ENCODE measurements at places on chromosomes 4 and X.

- DNase-seq = no peak
Measured at GRCh38 chr4:117156806-117157205, 71.4 kb upstream of the TRAM1L1 start.

DNA sequence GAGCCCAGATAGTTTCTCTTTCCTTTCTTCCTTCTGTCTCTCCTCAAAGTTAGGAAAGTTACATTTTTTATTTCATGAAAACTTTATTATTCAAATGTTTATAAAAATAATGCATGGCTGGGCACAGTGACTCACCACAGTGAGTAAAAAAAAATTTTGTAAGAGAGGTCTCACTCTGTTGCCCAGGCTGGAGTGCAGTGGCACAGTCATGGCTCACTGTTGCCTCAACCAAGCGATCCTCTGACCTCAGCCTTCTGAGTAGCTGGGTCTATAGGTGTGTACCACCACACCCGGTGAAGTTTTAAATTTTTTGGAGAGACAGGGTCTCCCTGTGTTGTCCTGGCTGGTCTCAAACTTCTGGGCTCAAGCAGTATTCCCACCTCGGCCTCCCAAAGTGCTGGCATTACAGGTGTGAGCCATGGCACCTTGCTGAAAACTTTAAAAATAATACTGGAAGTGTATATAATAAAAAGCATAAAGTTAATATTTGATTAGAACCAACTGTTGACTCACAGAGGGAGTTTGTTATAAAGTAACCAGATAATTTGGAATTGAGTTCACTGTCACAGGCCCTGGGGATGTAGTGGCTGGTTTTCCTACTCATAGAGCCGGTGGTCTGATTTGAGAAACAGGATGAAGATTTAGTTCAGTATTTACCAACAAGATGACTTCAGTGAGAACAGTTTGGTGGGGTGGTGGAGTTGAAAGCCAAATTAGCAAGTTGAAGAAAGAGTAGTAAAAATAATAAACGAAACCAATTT, 18.0 kb downstream of the CMC4 start:
- no peak for DNase-seq

GRCh38 chr4:163672751-163673150, 178.3 kb downstream of the TMA16 start:
- DNase-seq = no peak

- DNase-seq = no peak
Measured at GRCh38 chr4:98833384-98833783, 95.5 kb downstream of the EIF4E start.

DNA sequence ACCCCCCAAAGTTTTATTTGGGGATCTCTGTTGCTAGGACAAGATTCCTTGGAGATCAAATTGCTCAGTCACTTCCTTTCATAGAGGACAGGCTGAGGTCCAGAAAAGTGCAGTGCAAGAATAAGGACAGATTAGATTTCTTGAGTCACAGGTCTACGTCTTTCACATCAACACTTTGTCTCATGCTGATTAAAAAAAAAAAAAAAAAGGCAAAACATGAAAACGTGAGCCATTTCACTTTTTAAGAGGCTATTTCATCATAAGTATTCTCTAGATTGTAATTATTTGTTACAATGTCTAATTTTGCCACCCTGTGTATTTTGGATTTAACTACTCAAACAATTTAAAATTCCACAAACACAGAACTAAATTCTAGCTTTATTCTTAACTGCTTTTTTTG, 647.0 kb downstream of the TRAM1L1 start:
- DNase-seq = no peak

DNA sequence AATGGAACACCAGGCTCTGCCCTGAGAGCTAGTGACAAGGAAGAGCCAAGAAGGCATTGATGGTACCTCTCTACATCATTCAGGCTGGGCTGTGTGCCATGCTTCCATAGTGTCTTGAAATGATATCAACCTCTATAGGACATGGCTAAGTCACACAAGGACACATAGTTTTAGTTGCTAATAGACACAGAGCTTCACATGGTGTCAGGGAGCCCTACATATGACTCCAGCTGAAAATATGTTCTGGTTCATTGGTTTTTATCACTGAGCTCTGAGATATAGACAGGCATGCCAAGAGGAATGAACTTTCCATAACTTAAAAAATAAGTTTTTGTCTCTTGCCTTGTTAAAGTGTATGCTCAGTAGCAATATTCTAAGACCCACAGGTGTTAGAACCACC, 72.1 kb upstream of the PRKG2 start:
- peak; percentile 13 for DNase-seq

DNA sequence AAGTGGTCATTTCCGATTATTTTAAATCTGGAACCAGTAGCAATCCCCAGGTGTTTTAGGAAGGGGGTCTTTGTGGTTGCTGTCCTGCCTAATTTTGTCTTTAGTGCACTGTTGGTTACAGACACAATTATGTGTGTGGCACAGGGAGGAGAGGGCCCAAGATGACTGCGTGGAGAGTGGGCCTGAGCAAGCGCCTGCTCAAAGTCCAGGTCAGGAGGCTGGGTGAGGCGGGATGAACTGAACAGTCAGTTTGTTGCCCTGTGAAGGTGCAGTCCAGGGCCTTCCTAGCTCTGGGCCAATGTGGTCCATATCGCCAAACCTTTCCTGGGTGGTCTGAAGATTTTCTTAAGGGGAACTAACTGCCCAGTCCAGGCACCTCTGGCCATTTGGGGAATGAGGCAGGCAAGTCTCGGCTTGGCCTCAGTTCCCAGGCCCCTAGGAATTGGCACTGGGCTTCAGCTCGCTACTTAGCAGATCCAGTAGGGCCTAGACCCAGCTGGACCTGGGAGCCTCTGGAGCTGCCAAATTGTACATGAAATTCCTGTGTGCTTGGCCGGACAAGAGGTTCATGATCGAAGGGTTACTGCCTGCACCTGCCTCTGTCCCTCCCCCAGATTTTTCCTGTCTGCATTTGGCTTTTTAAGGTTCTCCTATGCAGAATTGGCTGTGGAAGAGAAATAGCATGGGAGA, 47.6 kb downstream of the ANAPC4 start:
- DNase-seq = no peak

GRCh38 chr4:111388561-111388960, 756.7 kb upstream of the FAM241A start:
- DNase-seq = no peak

DNA sequence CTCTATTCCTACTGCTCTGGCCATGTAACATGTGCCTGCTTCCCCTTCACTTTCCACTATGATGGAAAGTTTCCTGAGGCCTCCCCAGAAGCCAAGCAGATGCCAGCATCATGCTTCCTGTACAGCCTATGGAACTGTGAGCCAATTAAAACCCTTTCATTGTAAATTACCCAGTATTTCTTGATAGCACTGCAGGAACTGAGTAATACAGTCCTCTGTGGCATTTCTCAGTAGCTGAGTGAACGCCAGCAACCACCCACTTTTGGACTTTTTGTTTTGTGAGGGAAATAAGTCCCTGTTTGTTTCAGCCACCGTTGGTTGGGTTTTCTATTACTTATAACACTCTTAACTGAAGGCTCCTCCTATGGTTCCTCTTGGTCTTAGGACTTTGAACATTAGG, 104.1 kb downstream of the C4orf51 start:
- DNase-seq = no peak

DNA sequence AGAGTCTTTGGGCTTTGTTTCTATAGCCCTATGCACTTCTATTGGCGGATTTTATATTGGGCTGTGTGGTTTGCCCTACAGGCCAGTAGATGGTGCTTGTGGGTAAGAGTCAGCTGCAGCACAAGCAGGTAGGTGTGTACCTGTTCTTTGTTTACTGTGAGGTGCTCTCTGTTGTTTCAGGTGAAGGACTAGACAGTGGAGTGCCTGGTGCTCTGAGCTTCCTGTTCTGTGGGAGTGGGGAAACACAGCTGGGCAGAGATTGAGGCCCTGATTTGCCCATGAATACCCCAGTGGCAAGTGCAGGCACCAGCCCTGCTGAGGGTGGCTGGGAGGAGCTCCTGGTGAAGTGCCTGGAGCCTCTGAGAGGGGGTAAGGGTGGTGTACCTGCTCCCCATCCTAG, 26.3 kb upstream of the UCP1 start:
- DNase-seq = peak; percentile 8

DNA sequence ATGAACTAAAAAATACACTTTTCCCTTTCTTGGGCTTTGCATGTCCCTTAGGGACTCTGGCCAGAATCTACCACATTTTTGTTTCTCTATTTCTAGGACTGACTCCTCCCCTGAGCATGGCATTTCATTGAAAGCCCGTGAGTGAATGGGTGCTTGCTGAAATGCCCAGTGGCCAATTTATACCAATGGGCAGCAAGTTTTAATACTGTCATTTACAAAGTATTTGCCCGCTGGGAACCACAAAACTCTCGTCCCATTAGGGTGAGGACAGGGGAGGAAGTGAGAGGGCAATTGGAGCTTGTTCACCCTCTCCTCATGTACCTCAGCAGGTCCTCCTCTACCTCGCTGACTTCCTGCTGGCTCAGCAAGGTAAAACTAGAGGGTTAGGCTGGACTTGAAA, 1.1 kb downstream of the SRPX2 start:
- DNase-seq = no peak

GRCh38 chr4:115090483-115091075, 22.8 kb downstream of the NDST4 start:
- peak; percentile 29 for DNase-seq

DNA sequence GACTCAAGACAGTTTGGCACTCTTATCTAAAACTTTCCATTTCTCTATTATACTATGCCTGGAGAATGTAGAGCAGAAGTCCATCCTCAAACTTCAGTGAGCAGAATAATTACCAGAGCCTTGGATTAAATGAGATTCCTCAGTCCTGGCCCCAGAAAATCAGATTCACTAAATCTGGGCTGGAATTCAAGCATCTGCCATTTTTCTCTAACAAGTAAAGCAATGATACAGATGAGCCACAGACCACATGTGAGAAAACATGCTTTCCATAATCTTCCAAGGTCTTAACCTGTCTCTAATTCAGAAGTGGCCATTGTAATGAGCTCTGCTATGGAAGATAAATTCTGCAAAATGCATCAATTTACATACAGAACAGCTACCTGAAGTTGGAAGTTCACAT, 25.4 kb downstream of the SOWAHB start:
- no peak for DNase-seq

GRCh38 chrX:17805120-17805519, 56.0 kb downstream of the RAI2 start:
- DNase-seq = no peak

GRCh38 chr4:103405415-103405814, 207.3 kb upstream of the CENPE start:
- DNase-seq = no peak

GRCh38 chrX:129600981-129601424, 53.8 kb downstream of the APLN start:
- DNase-seq = peak; percentile 1

GRCh38 chrX:104469771-104470170, 96.2 kb upstream of the IL1RAPL2 start:
- no peak for DNase-seq

DNA sequence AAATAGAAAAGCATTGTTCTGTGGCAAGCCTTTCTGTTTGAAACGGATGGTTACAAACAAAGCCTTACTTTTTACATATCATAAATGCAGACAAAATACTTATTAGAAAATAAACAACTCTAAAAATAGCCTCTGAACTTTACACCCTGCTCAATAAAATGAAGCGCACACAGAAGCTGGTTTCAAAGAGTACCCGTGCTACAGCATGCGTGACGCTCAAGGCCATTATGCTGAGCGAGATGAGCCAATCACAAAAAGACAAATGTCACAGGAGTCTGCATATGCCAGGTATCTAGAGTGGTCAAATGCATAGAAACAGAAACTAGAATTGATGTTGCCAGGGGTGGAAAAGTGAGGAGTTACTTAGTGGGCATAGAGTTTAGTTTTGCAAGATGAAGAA, 326.5 kb upstream of the GATB start:
- DNase-seq = no peak

DNA sequence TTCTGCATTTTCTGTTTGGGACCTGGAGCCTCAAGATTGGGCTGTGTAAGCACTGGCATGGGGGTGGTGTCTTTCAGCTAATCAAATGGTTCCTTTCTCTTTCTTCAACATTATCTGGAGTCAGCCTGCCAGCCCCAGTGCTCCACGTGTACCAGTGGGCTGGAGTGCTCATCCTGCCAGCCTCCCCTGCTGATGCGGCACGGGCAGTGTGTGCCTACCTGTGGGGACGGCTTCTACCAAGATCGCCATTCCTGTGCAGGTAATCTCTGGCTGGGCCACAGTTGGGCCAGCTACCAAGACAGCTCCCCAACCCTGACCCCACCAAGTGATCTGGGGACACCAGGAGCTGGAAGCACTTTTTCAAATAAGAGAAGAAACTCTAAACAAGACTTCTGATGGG, 229.2 kb downstream of the FRAS1 start:
- no peak for DNase-seq

- DNase-seq = no peak
Measured at GRCh38 chrX:69995362-69996112, 54.2 kb downstream of the AWAT2 start.

DNA sequence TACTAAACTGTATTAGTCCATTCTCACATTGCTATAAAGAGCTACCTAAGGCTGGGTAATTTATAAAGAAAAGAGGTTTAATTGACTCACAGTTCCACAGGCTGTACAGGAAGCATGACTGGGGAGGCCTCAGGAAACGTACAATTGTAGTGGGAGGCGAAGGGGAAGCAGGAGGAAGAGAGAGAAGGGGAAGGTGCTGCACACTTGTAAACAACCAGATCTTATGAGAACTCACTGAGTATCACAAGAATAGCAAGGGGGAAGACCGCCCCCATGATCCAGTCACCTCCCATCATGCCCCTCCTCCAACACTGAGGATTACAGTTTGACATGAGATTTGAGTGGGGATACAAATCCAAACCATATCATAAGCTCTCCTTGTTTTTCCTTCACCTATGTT, 40.9 kb downstream of the RPA4 start:
- no peak for DNase-seq

DNA sequence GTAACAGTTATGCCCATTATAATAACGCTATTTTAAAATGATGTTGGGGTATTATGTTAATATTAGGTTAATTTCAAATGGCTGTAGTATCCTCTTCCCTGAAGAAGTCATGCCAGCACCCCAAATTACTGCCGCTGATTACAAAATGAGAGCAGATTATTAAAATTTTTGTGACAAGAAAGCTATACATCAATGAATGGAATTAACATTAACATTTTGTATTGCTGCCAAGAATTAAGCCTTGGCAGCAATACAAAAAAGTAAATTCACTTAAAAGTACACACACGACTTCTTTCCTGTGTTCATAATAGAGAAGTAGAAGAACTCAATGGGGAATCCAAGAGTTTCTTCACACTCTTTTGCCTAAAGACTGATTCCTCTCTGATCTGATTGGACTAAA, 482.8 kb downstream of the STIM2 start:
- DNase-seq = no peak

Data from kidney glomerular epithelial cell (primary cell).